ENCODE measurements at places on chromosomes 7 and 10.

GRCh38 chr7:17046259-17046658, 164.5 kb upstream of the AGR3 start:
- no peak for DNase-seq

GRCh38 chr10:86206240-86206579, 160.4 kb downstream of the GRID1 start:
- DNase-seq, result no peak

GRCh38 chr7:136685501-136686173, 182.8 kb upstream of the CHRM2 start:
- DNase-seq, result no peak

- DNase-seq, result no peak
Observed at GRCh38 chr7:12655161-12655560, 32.3 kb upstream of the ARL4A start.

DNA sequence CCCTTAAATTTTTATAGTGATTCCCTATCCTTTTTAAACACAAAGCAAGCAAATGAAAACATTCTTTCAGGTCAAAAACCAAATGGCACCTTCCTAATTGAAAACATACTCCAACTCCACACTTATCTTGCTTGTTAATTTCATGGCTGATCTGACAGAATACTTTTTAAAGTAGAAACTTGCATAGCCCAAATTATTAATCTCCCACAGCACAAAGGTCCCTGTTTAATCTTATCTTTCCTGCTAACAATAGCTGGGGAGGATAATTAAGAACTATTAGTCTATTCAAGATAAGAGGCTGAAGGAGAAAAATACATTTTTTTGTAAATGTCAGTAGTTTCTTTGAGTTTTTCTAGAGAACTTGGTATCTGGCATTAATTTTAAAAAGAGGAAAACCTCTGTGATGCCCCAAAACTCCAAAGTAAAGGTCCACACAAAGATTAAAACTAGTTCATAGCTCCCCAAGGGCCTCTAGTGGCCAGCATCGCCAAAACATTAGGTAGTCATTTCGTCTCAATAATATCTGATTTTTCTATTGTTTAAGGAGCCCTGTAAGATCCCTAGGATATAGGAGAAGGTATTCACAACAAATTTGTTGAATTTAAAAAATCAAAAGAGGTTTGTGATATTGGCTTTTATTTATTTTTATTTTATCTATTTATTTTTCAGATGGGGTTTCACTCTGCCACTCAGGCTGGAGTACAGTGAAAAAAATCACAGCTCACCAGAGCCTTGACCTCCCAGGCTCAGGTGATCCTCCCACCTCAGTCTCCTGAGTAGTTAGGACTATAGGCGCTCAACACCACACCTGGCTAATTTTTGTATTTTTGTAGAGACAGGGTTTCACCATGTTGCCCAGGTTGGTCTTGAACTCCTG, 14.7 kb downstream of the CDNF start:
- peak; percentile 45 for DNase-seq

DNA sequence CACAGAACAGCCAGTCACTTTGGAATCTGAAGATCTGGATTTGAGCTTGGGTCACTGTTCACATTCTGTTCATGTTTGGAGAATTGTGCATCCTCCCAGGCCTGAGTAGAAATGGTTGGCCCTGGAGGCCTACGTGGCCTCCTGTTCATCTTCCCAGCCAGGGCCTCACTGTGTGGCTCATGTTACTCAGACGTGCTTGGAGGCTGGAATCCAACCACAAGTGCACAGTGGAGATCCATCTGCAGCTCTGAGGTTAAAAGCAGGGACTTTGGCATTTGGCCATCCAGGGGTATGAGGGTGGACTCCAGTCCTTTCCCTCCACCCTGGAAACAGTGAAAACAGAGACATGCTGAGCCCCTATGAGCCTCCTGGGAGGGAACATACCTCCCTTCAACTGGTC, 709.0 kb upstream of the IGFBP3 start:
- no peak for DNase-seq

GRCh38 chr7:145729691-145730090, 386.9 kb upstream of the CNTNAP2 start:
- no peak for DNase-seq

DNA sequence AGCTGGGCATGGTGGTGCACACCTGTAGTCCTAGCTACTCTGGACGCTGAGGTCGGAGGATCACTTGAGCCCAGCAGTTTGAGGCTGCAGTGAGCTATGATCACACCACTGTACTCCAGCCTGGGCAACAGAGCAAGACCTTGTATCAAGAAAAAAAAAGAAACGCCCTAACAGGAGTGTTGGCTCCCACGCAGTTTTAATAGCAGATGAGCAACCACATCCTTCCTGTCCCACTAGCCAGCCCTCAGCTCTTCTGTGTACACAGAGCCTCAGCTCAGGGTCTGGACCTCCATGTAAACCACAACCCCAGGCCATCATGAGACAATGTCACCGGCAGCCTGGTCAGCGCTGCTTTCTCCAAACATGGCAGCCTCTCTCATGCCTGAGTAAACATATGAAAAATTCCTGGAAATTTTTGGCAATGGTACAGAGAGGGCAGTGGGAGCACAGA, 108.2 kb downstream of the PIP4K2A start:
- DNase-seq, result no peak

DNA sequence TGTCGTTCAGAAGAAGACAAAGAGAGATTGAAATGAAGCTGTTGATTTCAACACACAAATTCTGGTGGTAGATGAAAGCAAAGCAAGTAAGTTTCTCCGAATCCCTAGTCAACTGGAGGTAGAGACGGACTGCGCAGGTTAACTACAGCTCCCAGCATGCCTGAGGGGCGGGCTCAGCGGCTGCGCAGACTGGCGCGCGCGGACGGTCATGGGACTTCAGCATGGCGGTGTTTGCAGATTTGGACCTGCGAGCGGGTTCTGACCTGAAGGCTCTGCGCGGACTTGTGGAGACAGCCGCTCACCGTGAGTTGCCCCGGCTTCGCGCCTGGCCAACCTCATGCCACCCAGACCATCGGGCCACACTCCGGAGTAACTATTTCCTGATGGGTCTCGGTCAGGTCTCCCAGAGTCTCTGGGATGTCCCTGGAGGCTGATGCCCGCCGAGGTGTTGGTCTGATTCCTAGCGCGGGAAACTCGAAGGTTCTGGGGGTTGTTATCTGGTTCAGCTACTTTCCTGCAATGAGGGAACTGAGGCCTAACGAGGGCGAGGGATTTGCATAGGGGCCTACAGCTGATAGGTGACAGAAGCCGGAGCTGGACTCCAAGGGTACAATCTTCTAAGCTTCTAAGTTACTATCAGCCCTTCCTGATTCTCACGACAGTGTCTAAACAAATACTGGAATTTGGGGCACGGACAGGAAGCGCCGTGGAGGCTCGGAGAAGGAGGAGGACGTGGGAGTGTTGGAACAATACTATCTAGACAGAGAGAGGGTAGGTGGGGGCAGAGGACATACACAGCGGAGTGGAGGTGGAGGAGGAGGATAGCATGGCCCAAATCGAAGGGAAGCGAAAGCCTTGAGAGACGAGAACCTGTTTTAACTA, at the start of gene RPP30:
TSS of gene RPP30 (plus strand) at position 209 of the 882 bp plus-strand sequence. CDS start at position 222, 13 bp downstream.
- DNase-seq, result peak; percentile 64

DNA sequence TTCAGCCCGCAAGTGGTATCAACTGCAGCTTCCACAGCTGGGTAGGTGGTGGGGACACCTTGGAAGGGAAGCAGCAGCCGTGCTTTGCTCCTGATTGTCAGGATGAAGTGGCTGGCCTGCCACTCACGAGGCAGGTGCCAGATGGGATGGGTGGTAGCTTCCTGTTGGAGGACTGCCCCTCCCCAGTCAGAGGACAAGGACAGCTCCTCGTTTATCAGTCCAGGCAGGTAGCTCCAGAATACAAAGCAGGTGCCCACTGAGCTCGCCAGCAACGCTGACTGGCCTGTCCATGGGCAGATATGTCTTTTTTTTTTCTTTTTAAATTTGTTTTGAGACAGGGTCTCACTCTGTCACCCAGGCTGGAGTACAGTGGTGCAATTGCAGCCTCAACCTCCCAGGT, 431.3 kb downstream of the GALNT17 start:
- DNase-seq, result no peak

- DNase-seq, result no peak
Observed at GRCh38 chr7:31311552-31311951, 29.0 kb downstream of the NEUROD6 start.

- DNase-seq, result no peak
Observed at GRCh38 chr7:46810986-46811385, 770.9 kb downstream of the TNS3 start.

DNA sequence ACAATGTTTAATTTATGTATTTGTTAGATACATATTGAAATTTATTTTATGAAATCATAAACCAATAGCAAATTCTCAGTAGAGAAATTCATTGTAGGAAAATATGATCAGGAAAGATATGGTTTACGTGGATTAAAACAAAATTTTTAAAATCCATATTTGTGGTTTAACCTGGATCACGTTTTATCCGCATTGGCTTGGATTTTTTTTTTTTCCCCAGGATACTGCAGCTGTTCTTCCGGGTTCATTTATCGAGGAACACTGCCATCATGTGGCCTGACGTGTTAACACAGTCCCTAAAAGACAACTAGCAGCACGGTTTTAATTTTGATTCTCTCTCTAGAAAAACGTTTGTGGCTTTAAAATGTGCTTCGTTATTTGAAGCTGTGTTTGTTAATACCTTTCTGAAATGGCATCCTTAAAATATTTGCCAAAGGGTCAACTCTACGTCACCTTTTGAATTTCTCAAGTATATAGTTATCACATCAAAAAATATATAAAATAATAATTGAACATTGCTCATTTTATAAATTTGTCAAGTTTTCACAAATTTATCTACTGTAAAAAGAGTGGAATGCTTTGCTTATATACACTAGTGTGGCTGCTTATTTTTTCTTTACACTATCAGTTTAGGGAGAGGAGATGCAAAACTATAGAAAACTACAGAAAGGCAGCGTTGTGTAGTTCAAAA, 8.7 kb upstream of the ASB4 start:
- peak; percentile 18 for DNase-seq

DNA sequence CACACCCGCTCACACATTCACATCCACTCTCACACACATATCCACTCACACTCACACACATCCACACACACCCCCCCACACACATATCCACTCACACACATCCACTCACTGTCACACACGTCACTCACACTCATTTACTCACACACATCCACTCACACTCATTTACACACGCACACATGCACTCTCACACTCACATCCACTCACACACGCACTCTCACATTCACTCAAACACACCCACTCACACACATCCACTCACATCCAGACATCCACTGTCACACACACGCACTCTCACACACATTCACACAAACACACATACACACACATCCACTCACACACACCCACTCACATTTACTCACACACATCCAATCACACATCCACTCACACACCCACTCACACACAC, 18.3 kb downstream of the PWWP2B start:
- no peak for DNase-seq

DNA sequence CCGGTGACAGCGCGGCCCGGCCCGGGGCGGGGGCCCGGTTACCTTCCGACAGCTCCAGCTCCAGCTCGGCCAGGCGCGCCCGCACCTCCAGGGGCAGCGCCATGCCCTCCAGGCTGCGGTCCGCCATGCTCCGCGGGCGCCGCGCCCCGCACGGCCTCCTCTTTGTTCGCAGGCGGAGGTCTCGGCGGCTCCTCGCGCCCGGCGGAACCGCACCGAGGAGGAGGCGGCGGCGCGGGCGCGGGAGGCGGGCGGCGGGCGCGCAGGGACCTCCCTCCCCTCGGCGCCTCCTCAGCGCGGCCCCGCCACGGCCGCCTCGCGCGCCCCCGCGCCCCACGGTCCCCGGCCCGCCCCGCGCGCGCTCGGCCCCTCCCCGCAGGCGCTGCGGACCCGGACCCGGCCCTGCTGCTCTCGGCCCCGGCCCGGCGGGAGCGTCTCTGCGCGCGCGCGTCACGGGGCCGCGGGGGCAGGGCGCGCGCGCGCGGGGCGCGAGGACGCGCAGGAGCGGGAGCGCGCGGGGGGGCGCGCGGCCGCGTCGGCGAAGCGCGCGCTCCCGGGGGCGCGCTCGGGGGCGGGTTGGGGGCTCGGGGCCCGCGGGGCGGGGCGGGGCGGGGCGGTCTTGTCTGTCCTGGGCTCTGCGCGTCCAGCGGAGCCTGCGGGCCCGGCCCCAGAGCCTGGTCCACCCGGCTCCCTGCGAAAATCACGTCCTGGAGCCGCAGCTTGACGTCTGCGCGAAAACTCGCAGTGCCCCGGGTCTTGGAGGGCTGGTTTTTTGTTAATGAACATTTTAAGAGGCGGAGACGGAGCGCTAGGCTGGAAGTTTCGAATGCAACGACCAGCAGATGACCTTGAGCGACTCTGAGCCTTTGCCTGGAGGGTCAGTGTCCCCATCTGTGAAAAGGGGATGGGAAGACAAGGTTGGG, at the start of gene DIP2C:
TSS of gene DIP2C (minus strand) at position 217 of the 920 bp plus-strand sequence. CDS start at position 127, 90 bp downstream.
- DNase-seq, result no peak

DNA sequence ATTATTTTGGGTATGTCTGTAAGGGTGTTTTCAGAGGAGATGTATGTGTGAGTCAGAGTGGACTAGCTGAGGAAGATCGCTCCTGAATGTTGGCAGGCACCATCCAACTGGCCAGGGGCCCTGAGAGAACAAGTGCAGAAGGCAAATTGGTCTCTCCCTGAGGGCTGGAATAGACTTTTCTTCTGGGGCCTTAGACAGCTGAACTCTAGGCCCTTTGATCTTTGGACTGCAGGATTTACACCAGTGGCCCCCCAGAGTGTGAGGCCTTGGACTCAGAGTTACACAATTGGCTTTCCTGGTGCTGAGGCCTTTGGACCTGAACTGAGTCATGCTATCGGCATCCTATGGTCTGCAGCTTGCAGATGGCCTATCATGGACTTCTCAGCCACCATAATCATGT, 217.2 kb downstream of the REEP3 start:
- no peak for DNase-seq

- no peak for DNase-seq
Observed at GRCh38 chr10:114487815-114488536, 83.7 kb upstream of the AFAP1L2 start.

GRCh38 chr7:142434666-142435167, 176.9 kb upstream of the PRSS58 start:
- no peak for DNase-seq

DNA sequence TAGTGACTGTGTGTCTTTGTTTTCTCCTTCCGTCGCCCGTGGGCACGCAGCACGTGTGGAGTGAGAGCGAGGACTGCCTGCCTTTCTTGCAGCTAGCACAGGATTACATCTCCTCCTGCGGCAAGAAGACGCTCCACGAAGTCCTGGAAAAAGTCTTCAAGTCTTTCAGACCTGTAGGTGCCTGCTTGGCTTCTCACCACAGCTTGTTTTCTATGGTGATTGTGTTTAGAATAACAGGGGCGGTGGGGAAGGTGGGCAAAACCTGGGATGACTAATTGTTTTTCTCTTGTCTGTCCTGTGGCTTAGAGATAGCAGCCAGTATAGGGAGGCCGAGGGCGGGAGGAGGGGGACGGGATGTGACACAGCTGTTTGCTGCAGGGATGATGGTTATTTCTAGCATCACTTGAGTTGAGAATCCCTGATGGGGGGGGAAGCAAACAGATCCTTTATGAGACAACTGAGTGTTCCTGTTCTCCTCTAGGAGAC, 11.4 kb downstream of the MTURN start:
- DNase-seq, result no peak

GRCh38 chr7:67636348-67637022, 639.9 kb downstream of the TYW1 start:
- no peak for DNase-seq

- DNase-seq, result peak; percentile 84
Observed at GRCh38 chr7:76314042-76314721, 11.7 kb downstream of the HSPB1 start.

GRCh38 chr10:102419269-102420180, 940 bp upstream of the PSD start:
- DNase-seq, result no peak

Measured in GM18507 (cell line).